ENCODE measurements at places on chromosomes 16 and 17.

- no peak overlapping the region for H3K4me3 ChIP-seq
- DNase-seq = no peak
- H3K4me1 ChIP-seq = no peaks in the 10 kb centered on the region
- no peaks in the 10 kb centered on the region for H3K36me3 ChIP-seq
These were observed 32.4 kb downstream of the NLRC5 start for GRCh38 chr16:57021757-57022156.

- no peak for DNase-seq
- H3K4me1 ChIP-seq = no peaks in the 10 kb centered on the region
- no peak overlapping the region for H3K4me3 ChIP-seq
- no peaks in the 10 kb centered on the region for H3K27me3 ChIP-seq
These were observed 206.9 kb upstream of the C17orf78 start for GRCh38 chr17:37168731-37169353.

- no peaks in the 10 kb centered on the region for H3K4me1 ChIP-seq
- no peaks in the 10 kb centered on the region for H3K36me3 ChIP-seq
- H3K27me3 ChIP-seq = no peaks in the 10 kb centered on the region
- H3K4me3 ChIP-seq = no peak overlapping the region
- no peak for DNase-seq
These were observed 1540.3 kb downstream of the CDH11 start for GRCh38 chr16:63581570-63581969.

DNA sequence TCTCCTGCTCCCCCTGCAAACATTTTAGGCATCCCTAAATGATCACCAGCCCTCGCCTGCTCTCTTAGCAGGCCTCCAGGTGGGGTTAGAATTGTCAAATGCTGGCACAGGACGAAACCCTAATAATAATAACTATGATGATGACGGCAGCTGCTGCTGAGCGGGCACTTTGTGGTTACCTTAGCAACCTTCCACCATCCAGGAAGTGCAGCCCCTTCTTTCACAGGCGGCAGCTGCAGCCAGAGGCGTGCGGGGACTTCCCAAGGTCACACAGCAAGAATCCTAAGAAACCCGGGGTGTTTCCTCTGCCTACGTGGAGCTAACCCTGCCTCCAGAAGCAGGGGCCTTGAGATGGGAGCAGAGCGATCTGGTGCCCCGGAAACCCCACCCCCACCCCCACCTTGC, 22.4 kb upstream of the EIF1 start:
- peaks cover 7% of the 10 kb centered on the region for H3K4me1 ChIP-seq
- DNase-seq = no peak
- no peaks in the 10 kb centered on the region for H3K36me3 ChIP-seq
- H3K27me3 ChIP-seq = no peaks in the 10 kb centered on the region
- H3K27ac ChIP-seq = peak overlapping the region; percentile 81

DNA sequence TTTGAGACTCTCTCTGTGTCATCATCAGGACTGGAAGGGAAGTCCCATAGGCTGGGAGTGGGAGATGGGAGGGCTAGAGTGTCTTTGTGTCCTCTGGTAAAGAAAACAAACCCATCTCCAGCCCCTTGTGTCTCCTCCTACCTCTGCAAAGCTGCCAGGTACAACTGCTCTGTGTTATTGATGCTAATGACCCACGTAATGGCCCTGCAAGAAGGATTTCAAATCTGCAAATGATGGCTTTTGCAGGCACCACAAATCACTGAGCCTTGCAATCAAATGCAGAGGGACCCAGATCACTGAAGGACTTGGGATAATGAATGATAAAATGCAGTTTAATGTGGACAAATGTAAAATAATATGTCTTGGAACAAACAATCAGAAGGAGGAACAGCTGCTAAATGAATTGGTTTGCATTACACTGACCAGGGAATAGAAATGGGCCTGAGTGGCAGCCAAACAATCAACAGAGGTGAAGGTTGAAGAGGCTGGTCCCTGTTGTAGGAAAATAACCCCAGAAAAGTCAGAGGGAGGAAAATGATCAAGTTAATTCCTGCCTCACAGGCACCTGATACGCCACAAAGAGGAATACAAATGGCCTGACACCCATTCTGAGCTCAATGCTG, 425.1 kb downstream of the UTP18 start:
- no peaks in the 10 kb centered on the region for H3K27me3 ChIP-seq
- H3K4me3 ChIP-seq = no peak overlapping the region
- DNase-seq = no peak
- H3K36me3 ChIP-seq = no peaks in the 10 kb centered on the region
- no peaks in the 10 kb centered on the region for H3K4me1 ChIP-seq

GRCh38 chr17:45787044-45787443, 2.9 kb downstream of the CRHR1 start:
- H3K4me3 ChIP-seq = no peak overlapping the region
- H3K27ac ChIP-seq = no peak overlapping the region
- no peaks in the 10 kb centered on the region for H3K27me3 ChIP-seq
- H3K36me3 ChIP-seq = no peaks in the 10 kb centered on the region
